ENCODE measurements at places on chromosomes 6 and 20.

GRCh38 chr6:37190159-37190535 lies 20.2 kb downstream of the PIM1 start:
- peak; percentile 29 for DNase-seq

DNA sequence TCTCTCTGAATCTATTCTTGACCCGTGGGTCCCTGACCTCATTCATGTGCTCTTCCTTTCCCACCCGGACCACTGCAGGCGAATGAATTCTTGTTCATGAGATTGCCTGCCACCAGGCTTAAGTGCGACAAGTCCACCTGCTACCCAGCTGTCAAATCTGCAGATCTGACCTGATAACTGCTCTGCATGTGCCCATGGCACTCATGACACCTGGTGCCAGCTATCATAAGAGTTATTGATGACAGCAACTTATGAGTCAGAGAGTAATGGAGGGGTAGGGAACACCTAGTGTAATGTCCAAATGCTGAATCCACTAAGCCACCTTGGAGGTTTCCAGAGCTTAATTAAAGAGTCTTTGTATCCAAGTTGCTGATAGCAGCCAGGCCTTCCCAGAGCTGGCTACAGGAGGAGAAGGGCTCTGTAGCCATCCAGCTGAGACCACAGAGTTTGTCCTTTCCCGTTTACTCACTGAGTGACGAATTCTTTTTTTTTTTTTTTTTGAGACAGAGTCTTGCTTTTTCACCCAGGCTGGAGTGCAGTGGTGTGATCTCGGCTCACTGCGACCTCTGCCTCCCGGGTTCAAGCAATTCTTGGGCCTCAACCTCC lies 17.4 kb downstream of the SHLD1 start:
- DNase-seq, result no peak

DNA sequence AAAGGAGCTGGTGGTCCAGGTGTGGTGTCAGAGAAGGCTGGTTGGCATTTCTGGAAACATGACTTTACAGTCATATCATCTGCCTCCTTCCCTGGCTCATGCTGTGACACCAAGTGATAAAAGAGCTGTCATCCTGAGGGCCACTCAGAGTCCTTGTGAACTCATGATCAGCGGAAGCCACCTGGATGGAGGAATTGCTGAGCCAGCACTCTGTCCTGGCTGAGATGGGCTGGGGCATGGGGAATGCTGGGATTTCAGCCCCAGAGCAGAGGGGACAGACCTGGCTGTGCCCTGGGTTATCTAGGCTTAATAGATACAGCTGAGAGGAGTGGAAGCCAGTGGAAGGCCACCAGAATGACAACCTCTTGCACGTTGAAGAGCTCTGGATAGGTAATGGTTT lies 214.3 kb downstream of the DHX35 start:
- DNase-seq, result no peak

DNA sequence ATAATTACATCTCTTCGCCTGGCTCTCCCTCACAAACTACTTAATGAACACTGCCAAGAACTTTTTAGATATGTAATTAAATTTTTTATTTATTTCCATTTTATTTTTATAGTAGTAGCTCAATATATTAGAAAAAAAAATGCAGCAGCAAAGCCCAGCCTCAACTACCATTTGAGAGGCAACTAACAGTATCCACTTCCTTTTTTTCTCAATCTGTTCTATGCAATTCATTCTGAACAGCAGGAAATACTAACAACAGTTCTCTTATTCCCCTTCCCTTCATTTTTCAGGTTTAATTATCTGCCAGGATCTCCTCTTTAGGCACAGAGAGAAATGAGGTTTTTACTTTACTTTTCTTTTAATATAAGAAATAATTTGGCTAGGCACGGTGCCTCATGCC lies 112.7 kb downstream of the ZNF217 start:
- DNase-seq, result no peak

GRCh38 chr6:6635869-6636268 lies 47.3 kb downstream of the LY86 start:
- DNase-seq, result no peak

- no peak for DNase-seq
Observed at GRCh38 chr6:24107294-24107693, 18.7 kb upstream of the NRSN1 start.

GRCh38 chr6:118187568-118188164 lies 280.6 kb downstream of the SLC35F1 start:
- DNase-seq, result peak; percentile 41

GRCh38 chr6:134169871-134170486 lies 117.6 kb upstream of the SLC2A12 start:
- DNase-seq, result no peak

DNA sequence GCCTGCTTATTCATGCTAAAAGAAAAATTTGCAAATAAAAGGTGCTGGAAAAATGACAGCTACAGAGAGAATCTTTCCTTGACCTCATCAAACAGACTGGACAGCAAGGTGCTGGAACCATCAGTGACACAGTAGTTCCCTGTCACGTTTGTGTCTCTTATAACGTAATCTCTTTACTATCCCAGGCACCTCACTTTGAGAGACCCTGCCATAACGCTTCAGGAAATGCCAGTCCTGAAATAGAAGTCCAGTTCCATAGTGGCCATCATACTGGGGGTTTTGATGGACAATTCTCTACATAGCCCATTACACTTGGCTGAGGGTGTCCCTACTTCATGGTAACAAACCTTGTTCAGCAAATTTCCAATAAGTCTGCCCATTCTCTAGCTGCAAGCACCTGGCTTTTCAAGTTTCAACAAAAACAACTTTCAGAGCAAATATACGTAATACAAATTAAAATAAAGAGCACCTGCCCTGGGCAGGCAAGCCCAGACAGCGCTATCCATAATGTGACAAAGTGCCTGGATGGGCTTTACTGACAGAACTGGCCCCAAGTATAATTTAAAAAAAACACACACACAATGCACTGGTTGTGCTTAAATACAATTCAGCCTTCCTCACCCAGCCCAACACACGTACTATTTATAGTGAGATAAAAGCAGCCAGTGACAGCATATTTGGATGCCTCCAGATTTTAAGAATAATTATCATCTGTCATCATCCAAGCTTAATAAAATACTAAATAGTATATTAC lies 38.7 kb downstream of the CNKSR3 start:
- no peak for DNase-seq

DNA sequence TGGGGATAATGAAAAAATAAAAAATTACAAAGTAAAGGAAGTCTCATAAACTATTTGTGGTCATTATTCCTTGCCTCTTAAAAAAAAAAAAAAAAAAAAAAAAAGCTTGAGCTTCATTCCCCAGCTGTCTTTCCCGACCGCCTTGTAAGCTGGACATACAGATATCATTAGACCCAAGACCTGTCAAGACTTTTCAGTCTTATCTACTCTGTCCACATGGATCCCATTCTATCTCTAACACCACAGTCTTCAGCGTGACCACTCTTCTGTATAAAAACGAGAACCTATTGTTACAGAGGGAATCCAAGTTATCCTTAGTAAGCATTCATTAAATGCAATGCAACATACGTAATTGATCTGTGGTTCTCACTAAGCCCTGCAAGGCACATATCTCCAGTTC lies 423.5 kb downstream of the MEI4 start:
- no peak for DNase-seq

DNA sequence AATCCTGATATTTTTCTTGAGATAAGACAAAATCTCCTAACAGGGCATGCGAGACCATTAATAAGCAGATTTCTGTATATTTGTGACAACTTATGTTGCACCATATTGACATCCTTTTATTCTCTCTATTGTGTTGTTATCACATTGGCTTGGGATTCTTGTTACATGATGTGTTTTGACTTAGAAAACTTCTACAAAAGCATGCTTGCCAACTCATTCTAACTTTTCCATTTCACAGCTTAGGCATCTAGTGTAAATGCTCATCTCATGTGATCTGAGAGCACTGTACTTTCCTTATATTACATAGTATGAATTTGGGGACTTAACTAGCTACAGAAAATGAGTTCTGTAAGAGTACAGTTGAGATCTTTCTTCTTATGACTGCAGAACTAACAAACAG lies 1040.7 kb upstream of the ADGRB3 start:
- peak; percentile 15 for DNase-seq

- DNase-seq, result no peak
Observed at GRCh38 chr20:20411402-20411801, 43.5 kb downstream of the INSM1 start.

DNA sequence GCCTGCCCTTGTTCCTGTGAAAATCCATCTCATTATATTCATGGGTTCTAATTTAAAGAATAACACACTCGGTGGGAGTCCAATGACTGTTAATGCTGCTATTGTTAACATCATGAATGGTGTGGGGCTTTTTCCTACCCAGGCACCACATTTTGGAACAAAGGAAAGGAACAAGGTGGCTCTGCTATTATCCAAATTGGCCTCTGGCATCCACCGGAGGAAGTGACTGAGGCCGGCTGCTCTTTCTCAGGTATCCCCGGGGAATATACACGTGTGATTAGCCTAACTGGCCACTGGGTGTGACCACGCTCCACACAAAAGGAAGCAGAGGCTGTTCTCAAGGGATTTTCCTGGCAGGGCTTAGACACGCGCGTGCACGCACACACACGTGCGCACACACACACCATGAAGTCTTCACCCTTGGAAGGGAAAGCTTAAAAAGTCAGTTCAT lies 601.2 kb upstream of the ARID1B start:
- DNase-seq, result no peak

GRCh38 chr6:9851541-9852380 lies 563.1 kb downstream of the TFAP2A start:
- no peak for DNase-seq

- peak; percentile 29 for DNase-seq
Observed at GRCh38 chr6:129748901-129749748, 39.1 kb upstream of the ARHGAP18 start.

GRCh38 chr20:4406627-4407026 lies 315.1 kb upstream of the PRND start:
- peak; percentile 76 for DNase-seq

DNA sequence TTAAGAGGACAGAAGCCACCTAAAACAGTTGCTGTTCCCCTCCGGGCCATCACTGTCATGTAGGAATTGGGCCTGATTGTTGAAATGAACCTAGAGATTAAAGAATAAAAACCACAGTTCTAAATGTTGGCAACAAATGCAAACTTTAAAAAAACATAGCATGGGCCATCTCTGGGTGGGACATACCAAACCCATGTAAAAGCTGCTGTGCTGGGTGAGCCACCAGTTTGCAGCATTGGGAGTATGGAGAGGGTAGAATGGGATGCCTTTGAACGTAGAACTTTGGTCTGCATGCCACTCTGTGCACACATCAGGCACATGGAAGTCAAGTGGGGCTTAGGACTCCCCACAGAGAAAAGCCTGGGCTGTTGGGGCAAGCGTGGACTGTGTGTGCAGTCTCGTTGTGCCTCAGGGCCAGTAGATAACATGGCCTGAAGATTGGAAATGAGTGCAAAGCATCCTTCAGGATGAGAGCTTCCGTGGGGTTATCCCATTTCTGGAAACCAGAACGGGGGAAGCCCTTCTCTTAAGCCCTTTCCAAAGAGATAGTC lies 28.1 kb downstream of the EPB41L1 start:
- DNase-seq, result no peak

- DNase-seq, result no peak
Observed at GRCh38 chr20:51480507-51481270, 61.8 kb downstream of the NFATC2 start.

DNA sequence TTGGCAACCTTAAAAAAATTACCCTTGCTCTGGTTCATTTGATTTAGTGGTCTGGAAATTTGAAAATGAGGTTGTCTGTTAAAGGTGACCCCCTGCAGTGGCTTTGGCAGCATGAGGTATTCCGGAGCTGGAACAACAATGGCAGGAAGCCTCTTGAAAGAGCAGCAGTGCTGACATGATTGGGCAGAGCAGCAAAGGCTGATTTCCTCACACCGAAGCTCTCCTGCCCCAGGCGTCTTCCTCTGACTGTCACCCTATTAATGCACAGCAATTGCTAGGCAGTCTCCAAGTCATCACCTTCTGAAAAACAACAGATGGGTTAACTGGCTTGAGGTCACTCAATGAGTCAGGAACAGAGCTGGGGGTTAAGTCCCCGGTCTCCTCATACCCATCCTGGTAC lies 241.8 kb upstream of the MMS22L start:
- DNase-seq, result no peak
